ENCODE measurements at places on chromosomes 16 and 17. TPM values are rescaled to one million over a fixed set of nuclear protein-coding genes. Genes with fewer than 3 reads are reported as not detected.

Gene CLEC10A
- not detected for total RNA-seq

GRCh38 chr16:14418795-14419225, 211.2 kb downstream of the PARN start:
- DNase-seq: no peak

GRCh38 chr17:80513892-80514291, 30.7 kb upstream of the RPTOR start:
- no peak for DNase-seq

Gene RBBP6
- 76.1 TPM for total RNA-seq

DNA sequence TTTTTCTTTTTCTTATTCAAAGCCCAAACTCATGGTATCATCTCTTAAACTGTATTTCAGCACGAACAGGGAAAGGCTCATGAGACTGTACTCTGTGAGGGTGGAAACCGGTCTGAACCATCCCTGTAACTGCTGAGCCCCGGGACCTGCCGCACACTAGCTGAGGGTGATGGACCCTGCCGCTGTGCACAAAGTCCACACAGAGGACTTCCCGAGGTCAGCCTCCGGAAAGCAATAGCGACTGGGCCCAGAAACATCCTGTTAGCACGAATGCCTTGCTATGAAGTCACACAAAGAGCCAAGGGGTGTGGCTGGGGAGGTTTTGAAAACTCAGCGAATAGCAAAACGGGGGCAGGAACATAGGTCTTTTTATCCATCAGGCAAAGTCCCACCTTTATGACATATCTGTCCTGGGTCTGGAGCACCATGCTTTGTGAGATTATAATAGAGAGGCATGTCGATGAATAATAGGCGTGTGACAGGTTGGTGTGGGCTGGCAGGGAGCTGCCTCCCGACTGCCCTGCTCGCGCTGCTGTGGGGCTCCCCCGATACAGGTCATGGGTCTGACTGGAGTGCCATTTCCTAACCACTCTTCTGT, 33.4 kb downstream of the CDK5R1 start:
- DNase-seq: no peak

DNA sequence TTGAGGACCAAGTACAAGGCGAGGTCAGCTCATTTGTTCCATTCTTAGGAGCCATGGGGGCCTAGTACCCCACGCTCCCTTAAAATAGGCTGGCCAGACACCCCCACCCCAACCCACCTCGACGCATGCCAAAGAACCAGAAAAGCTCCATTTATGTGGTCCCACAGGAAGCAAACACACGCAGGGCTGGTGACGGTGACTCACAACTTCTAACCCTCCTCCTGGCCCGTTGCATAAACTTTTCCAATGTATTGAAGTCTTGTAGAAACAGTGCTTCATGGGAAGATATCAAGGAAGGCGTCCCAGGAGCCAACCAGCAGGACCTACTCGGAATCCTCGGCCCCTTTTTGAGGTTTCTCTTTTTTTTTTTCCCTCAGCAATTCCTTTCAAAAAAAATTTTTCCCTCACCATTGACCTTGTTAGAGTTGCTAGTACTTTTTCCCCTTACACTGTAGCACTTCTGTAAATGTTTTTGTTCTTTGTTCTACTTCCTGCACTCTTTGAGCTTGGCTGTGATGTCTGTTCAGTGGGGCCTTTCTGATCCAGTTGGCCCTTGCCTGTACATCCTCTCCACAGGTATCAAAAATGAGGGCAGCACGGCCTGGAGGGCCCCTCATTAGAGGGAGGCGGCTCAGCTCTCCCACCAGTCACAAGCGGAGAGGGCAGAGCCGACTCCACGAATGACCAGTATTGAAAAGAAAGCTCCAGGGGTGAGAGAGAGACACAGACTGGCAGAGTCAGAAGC, 208.3 kb downstream of the RGS9 start:
- DNase-seq: no peak

Gene CD300A
- 3.9 TPM for total RNA-seq

- no peak for DNase-seq
Observed at GRCh38 chr17:39166437-39167335, 725 bp upstream of the ARL5C start.

GRCh38 chr17:4632581-4632920, 8.9 kb downstream of the ALOX15 start:
- DNase-seq: no peak

Gene NOD2
- not detected for total RNA-seq

GRCh38 chr17:29292992-29293889, 707 bp downstream of the NUFIP2 start:
- peak; percentile 57 for DNase-seq

Gene NPIPA2
- total RNA-seq: 18.5 TPM

Gene ATXN7L3
- total RNA-seq: 135 TPM

Gene TBX6
- total RNA-seq: 3.5 TPM

Data from progenitor cell of endocrine pancreas (in vitro differentiated cells).